T-helper 22 cell (primary cell): ENCODE measurements at places on chromosomes 3 and 15.

- no peak for DNase-seq
These were observed 1.7 kb upstream of the SETD5 start for GRCh38 chr3:9395570-9396300.

DNA sequence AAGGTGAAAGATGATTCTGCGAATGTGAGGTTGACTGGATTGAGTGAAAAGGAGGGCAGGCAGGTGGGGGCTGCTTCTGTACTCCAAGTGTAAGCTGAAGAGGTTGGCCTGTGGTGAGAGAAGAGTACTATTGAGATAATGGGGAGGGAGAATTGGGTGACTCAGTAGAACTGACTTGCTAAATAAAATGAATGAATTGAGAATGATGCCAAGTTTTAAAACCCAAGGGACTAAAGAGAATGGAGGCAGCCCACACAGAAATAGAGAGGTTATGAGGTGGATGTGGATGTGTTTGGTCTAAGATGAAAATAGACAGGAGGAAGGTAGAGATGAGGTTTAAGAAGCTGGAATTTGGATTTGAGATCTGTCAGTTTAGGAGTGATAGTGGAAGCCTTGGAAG, 5.9 kb downstream of the MME start:
- DNase-seq: no peak

- DNase-seq: no peak
These were observed 444.0 kb upstream of the AZI2 start for GRCh38 chr3:28792604-28793003.

- no peak for DNase-seq
These were observed 535.1 kb downstream of the NLGN1 start for GRCh38 chr3:173932624-173933023.

DNA sequence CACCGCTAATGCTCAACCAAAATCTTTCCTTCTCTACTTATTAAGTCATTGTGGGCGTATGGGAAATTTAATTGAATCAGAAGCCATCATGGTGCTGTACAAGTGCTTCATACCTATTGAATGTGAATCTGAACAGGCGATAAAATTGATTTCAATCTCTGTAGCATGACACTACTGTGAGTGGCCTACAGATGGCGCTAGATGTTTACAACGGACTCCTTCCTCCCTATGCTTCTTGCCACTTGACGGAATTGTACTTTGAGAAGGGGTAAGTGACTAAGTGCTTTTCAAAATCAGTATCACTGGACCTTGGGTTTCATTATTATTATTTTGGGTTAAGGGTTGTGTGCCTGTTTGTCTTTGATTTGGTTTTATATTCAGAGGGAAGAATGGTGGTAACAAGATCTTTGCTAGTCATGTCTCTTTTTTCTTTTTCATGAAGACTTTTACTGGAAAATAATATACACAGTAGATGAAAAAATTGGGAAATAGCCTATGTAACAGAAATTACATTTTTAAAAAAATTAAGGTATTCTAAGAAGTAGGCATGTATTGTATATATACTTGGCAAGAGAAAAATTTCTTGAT, 35.4 kb downstream of the ACP3 start:
- peak; percentile 12 for DNase-seq

DNA sequence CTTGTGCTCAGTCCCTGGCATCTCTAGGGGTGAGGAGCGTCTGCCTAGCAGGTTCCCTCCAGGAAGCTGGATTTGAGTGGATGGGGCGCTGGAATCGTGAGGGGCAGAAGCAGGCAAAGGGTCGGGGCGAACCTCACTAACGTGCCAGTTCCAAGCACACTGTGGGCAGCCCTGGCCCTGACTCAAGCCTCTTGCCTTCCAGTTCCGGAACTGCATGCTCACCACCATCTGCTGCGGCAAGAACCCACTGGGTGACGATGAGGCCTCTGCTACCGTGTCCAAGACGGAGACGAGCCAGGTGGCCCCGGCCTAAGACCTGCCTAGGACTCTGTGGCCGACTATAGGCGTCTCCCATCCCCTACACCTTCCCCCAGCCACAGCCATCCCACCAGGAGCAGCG, 5.0 kb downstream of the RHO start:
- no peak for DNase-seq

DNA sequence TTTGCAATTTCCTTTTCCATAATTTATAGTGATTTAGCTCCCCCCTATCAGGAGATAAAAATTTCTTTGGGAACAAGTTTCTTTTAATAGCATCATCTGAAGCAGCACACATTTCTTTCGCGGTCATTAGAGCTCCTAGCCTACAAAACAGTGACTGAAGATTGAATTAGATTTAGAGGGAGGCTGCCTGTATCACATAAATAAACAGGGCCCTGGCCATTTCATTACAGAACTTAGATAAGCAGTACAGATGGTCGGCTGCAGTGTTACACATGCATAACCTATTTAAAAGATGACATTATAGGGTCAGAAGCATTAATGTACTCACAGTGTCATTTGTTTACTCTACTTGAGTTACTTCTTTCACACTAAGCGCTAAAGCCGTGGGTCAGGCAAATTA, 81.4 kb upstream of the SLC25A26 start:
- DNase-seq: no peak

DNA sequence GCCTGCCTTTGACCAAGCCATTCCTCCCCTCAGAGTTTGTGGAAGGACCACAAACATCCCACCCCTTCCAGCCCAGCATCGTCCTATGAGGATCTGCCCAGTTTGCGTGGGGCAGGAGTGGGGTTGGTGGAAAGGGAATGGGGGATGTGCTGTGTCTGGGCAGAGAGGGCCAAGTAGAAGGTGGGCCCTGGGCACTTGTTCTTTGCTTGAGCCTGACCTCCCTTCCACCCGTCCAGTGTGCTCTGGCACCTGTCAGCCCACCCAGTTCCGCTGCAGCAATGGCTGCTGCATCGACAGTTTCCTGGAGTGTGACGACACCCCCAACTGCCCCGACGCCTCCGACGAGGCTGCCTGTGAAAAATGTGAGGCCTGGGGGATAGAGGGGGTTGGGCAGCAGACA, 10.3 kb downstream of the SPINT1 start:
- DNase-seq: no peak

DNA sequence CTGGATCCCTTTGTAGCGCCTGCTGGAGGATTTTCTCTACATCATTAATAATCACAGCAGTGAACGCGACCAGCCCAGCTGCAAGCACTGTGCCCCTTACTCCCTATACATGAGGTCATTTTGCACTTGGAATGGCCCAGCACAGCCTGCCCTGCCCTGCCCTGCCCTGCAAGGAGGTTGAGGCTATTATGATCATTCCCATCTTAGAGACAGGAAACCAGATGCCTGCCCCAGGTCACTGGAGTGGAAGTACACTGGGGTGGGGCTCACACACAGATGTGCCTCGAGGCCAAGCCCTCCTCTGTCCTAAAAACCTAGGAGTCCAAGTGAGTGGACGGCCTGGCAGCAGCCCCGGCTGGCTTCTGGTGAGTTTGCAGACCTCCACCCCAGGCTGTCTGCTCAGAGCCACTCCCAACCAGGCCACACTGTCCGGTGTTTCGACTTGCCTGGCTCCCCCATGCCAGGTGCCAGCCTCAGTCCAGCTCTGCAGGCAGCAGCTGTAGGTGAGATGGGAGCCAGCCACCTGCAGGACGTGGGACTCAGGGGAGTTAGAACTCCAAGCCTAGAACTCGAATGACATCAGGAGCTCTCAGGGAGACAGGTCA, 30.4 kb upstream of the SEC61A1 start:
- DNase-seq: no peak

DNA sequence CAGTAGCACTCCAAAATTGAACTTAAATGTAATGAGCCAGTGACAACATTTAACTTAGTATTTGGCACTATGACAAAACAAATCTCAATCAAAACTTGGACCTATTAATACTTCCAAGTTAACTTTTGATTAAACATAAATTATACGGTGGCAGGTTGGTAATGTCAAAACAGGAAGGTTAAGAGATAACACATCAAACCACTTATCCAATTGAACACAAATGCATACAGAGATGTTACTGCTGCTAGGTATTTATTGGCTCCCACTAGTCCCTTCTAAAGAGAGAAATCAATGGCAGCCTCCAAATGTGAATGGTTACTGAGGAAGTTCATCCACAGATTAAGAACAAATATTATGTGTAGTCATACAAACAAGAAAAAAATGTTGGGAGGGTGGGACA, 1.8 kb downstream of the GSK3B start:
- no peak for DNase-seq

DNA sequence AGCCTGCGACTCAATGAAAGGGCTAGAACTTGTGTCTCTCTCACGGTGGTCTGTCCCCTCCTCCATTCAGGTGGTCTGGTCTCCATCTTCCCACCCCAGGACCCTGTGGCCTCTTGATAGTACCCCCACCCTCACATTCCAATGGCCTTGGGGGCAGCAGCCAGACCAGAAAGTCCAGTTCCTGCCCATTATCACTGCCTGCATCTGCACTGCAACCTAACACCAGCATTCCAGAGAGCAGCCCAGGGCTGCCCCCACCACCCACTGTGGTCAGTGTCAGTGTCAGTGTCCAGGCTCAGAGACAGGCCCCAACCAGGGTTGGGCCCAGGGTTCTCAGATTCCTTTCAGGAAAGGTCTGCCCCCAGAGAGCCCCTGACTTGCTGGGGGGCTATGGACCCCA, 12.6 kb downstream of the IGDCC3 start:
- no peak for DNase-seq

- DNase-seq: no peak
These were observed 110.7 kb upstream of the C3orf80 start for GRCh38 chr3:160114355-160114995.

- DNase-seq: peak; percentile 29
These were observed 35.8 kb downstream of the TKT start for GRCh38 chr3:53219895-53220483.

DNA sequence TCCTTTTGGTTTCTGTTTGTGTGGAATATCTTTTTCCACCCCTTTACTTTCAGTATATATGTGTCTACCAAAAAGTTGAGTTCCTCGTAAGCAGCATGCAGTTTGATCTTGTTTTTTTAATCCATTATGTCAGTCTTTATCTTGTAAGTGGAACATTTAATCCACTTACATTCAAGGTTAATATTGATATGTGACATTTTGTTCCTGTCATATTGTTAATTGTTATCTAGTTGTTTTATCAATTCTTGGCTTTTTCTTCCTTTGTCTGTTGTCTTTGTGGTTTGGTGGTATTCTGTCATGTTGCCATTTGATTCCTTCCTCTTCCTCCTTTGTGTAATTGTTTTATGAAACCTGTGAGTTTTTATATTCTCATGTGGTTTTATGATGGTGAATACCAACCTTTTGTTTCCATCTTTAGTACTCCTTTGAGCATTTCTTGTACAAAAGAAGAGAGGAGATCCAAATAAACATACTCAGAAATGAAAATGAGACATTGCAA, 43.4 kb upstream of the XCR1 start:
- no peak for DNase-seq

- DNase-seq: no peak
These were observed 41.8 kb downstream of the ANP32A start for GRCh38 chr15:68778876-68779275.

DNA sequence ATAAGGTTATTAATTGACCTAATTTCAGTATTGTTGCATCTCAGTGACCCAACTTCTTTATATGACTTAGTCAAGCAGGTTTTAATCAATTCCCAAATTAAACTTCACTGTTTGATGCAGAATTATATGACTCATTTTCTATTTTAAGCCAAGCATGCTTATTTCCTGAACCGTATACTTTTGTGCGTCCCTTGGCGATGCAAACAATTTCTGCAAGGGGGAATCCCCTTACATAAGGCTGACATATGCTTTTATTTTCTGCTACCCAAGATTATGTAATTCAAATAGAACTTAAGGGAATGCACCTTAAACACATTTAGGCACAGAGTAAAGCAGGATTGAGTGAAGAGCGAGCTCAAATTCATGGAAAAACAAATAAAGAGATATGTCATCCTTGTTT, 303.9 kb downstream of the PDCD6IP start:
- no peak for DNase-seq

- DNase-seq: no peak
These were observed 266.1 kb upstream of the NR2F2 start for GRCh38 chr15:96064351-96064756.

GRCh38 chr3:25652921-25653320, 11.8 kb downstream of the TOP2B start:
- DNase-seq: no peak
